ENCODE measurements at places on chromosomes 7 and 10.

DNA sequence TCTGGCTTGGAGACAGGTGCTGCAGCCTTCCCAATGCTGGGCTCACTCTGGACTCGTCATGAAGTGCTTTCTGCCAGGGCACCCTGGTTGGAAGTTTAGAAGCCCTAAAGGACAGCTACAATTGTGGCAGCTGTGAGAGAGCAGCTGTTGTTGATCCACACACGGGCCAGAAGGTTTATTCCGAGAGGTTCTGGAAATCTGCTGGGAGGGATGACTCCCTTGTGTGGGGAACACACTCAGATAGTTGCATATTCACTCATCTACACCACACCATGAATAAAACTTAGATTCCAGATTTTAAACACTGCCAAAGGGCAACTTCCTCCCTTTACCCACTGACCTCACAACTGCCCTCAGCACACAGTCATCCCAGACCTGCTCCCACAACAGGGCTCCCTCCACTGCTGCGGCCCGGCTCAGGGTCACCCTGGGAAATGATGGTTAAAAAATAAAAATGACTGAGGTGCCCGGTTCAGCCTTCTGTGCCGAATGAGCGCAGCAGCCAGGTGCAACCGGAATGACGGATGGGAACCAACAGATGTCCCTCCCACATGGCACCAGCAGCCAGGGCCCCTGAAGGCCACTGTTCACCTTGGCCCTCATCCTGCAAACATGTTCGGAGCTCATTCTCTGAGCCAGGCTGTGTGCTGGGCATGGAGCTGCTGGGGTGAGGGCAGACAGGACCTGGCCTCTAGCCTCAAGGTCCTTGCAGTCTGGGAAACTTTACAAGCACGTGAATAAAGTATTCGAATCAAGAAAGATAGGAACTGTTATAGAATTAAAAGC is 40.2 kb downstream of the ASB13 start:
- no peak for DNase-seq

DNA sequence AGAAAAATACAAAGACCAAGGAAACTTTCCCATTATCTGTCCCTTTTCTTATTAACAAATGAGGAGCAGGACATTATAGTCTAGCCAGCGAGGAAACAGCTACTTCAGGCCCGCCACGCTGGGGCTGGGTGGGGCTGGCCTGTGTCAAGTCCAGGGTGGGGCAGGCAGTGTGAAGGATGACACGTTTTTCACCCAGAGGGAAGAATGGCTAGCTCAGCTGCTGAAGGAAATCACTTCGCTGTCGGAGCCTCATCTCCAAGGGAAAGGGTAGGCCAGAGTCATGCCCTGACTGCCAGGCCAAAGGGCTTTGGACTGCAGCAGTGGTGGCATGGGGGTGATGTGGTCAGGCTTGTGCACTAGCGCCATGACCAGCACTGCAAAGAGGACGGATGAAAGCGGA is 24.4 kb downstream of the COL13A1 start:
- no peak for DNase-seq

DNA sequence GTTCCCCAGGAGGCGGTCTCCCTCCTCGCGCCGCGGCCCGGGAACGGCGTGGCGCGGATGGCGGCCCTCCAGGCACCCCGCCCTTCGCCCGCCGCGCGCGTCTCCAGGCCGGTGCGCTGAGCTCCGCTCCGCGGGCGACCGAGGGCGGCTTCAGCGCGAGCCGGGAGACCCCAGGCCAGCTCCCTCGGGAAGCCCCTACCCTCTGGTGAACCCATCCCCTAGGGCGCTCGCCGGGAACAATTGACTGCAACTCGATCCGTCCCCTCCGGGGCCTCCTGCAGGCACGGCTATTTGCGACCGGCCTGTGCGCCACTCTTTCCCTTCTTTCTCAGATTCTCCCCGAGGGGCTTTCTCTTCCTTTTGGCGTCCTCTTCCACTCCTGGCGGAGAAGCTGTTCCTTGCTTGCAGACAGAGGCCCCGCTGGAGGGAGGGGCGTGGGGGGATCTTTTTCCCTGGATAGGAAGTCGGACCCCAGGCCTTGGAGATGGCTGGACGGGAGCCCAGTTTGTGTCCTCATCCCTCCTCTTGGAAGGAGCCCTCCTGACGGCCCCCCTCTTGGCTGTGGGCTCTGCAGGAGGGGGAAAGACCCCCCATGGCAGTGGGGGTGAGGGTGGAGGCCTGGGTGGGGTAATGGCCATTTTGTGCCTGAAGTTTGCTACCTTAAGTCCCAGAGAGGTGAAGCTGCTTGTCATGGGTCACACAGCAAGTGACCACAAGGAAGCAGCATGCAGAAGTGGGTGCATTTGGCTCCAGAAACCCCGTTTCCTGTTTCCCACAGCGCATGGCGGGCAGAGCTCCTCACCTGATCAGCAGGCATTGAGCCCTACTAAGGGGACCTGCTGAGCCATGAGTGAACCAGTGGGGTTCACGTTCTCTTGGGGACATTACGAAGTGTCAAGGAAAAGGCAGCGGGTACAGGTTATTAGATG is 171.2 kb upstream of the TNRC18 start:
- no peak for DNase-seq

DNA sequence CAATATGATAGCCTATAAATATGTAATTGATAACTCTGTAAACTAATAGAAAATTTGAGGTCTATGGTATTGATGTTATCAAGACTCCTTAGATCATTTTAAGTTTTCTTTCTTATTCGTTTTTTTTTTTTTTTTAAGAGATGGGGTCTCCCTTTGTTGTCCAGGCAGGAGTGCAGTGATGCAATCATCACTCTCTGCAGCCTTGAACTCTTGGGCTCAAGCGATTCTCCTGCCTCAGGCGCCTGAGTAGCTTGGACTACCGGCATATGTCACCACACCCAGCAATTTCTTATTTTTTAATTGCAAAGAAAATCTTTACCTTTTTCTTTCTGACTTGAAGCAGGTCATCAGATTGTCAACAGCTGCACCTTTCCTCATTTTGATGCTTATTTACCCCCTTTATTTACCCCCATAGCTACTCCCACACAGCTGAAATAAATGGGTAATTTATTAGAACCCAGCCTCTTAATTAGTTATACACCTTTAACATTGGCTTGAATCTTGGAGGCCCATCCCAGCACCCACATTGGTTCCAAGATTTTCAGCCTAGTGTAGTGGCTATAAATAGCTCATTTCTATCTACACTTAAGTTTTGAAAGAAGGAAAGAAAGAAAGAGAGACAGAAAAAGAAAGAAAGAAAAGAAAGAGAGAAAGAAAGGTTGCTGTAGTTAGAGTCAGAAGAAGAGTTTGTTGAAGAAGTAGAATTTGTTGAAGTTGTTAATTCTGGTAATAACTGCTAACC is 38.3 kb downstream of the ARL4A start:
- no peak for DNase-seq

DNA sequence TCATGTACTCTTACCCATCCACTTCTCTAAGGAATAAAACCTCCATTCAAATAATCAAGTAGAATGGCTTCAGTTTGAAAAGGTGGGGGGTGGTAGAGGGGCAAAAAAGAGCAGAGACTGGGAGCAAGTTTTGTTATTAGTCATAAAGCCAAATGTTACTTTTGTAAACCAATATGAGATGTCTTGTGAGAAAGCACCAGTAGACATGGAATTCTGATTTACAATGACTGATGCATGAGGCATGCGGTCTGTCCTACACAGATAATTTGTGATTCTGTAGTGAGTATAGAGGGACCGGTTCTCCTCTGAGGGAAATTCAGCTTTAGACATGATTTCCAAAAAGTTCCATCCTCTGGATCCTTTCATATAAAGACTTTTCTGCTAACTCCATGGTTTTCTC is 12.9 kb upstream of the ABCA13 start:
- DNase-seq = no peak

DNA sequence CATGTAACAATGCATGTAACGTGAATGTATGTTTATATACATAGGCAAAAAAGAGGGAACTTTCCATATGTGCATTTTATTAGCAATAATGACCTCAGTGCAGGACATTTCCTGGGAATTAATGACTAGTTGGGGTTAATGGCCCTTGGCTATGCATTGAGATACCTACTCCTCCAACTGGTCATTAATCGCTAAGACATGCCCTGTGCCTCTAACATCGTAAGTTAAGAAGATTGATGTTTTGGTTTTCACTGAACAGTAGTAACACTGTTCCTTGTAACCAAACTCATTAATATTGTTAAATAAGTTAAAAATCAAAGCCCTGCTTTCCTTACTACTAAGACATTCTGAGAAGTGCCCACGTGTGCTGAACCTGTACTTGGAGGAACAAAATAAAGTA is 61.7 kb downstream of the SEMA3D start:
- DNase-seq = no peak

DNA sequence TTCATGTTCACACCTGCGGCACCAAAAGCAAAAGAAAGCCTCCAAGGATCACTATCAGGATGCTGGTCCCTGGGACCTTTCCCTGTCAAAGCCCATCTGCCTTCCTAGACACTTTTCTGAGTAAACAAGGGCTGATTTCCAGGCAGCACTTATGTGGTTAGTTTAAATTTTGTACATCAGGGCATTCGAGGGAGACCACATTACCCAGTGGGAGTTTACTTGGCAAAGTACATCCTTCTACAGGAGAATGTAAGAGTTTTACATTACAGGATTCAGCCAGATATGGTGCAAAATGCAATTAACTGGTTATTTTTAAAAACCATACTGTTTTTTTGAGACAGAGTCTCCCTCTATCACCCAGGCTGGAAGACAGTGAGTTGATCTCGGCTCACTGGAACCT is 132.1 kb downstream of the CSTF2T start:
- no peak for DNase-seq

Data from activated T-cell treated with anti-CD3 and anti-CD28 coated beads for 4 hours (primary cell).